Renal cortical epithelial cell (primary cell): ENCODE measurements at places on chromosomes 5 and 9. TPM values are rescaled to one million over a fixed set of nuclear protein-coding genes. Genes with fewer than 3 reads are reported as not detected.

Gene FOXI1
- total RNA-seq = not detected in 2 replicates

Gene WDR70
- total RNA-seq = 32.3 and 56.5 TPM in 2 replicates

Gene MAP1B
- 91.0 and 156 TPM in 2 replicates for total RNA-seq

Gene MRPL36
- total RNA-seq = 31.3 and 32.5 TPM in 2 replicates

Gene PCDHB4
- 0.35 and 1.4 TPM in 2 replicates for total RNA-seq

Gene MEF2C
- 1.8 and 8.3 TPM in 2 replicates for total RNA-seq

Gene MEGF10
- total RNA-seq = 0.10 TPM in 1 of 2 replicates, not detected in the other

Gene ABLIM3
- total RNA-seq = 17.5 and 33.9 TPM in 2 replicates

Gene NEURL1B
- 0.15 and 1.6 TPM in 2 replicates for total RNA-seq

Gene COMMD10
- total RNA-seq = 42.1 and 72.8 TPM in 2 replicates

Gene CCDC192
- not detected in 2 replicates for total RNA-seq

Gene SRD5A1
- total RNA-seq = 25.9 and 45.1 TPM in 2 replicates

Gene NUTM2G
- not detected in 2 replicates for total RNA-seq

Gene SNX30
- 20.7 and 61.9 TPM in 2 replicates for total RNA-seq

Gene TMC1
- total RNA-seq = 0.15 TPM in 1 of 2 replicates, not detected in the other

Gene TAL2
- total RNA-seq = 0.30 TPM in 1 of 2 replicates, not detected in the other

Gene CCL21
- total RNA-seq = not detected in 2 replicates

Gene PTGES
- total RNA-seq = 3.2 and 42.7 TPM in 2 replicates

Gene ZNF883
- total RNA-seq = 2.8 and 6.8 TPM in 2 replicates

Gene ZNG1A
- total RNA-seq = 22.9 and 30.9 TPM in 2 replicates

Gene N4BP3
- total RNA-seq = 2.6 and 3.3 TPM in 2 replicates

Gene FCN2
- total RNA-seq = not detected in 2 replicates

Gene UBE2QL1
- not detected in 2 replicates for total RNA-seq

Gene SHOC1
- 0.30 TPM in 1 of 2 replicates, not detected in the other for total RNA-seq

Gene STPG3
- not detected in 2 replicates for total RNA-seq

Gene FOXD4
- 0.20 TPM in 1 of 2 replicates, not detected in the other for total RNA-seq

Gene ITK
- 0.05 TPM in 1 of 2 replicates, not detected in the other for total RNA-seq

Gene NEUROG1
- total RNA-seq = not detected in 2 replicates

Gene ST8SIA4
- 0.17 and 3.9 TPM in 2 replicates for total RNA-seq

Gene FAM78A
- 0.17 and 0.85 TPM in 2 replicates for total RNA-seq

Gene INSL4
- total RNA-seq = not detected in 2 replicates

Gene COL5A1
- total RNA-seq = 2.4 and 12.8 TPM in 2 replicates

Gene PDE6A
- 0.10 TPM in 1 of 2 replicates, not detected in the other for total RNA-seq

Gene NFIB
- total RNA-seq = 13.7 and 38.5 TPM in 2 replicates
